ENCODE measurements at places on chromosomes 13 and 19.
A peak's percentile ranks its signal among the peaks of the same experiment; 100 is the strongest.

DNA sequence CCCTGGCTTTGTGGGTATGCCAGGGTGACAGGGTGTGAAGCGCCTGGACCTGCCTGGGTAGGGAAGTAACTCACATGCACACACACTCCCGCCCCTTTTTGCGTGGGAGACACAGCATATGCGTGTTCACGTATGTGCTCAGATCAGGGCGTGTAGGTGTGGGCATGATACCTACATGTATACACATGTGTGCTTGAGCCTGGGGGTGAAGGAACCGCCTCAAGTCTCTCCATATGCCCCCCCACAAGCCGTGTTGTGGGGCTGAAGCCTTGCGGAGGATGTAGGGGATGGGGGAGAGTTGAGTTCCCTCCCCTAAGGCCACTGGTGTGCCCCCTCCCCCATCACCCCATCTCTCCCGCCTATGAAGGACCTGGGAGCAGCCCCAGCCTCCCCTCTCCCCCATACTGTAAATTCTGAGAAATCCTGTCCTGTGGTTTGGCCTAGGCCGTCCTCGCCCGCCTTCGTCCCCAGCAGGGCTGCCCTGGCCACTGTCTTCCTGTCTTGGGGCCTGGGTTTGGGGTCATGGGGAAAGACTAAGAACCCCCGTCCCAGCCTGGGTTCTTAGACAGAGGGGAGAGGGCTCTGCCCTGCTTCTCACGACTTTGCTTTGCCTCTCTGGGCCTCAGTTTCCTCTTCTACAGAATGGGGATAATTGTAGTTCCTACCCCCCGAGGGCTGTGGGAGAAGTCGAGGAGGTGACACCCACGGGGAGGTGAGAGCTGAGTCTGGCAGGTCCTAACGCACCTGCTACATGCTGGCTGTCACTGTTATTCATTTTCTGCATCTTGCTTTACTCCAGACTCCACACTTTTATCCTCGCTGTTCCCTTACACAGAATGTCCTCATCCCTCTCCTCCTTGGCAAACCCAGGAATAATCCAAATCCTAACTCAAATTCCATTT is 14.3 kb downstream of the ACTL9 start:
- no peak for DNase-seq

GRCh38 chr13:99496184-99497142 is 4.8 kb upstream of the TM9SF2 start:
- no peak for DNase-seq

- DNase-seq, result no peak
Observed at GRCh38 chr19:14015524-14016035, 9.5 kb upstream of the RFX1 start.

DNA sequence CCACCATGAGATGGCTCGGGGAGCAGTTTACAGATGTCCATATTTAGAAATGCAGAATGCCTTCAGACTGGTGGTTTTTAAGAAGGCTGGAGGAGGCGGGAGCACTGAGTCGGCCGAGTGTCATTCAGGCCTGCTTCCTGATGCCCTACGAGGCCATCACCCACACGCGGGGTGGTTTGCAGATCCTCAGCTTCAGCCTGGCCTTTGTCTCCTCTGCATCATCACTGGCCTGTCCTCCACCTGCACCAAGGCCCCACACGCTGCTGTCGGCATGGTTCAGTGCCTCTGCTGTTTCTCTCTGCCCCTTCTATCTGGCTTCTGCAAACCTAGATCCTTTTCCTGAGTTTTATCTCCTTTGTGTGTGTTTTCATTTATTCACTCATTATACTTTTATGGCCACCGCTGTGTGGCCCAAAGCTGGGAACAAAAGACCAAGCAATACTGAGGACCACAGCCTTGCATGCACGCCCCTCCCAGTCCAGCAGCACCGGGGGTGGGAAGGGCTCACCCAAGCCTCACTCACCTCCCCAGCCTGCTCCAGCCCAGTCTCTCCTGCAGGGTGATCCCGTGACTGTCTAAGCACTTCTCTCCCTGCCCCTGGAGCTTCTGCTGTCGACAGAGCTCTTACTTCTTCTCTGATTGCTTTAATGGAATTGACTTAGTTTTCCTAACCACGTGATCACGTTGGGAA is 240.8 kb downstream of the TEX29 start:
- DNase-seq, result no peak

- no peak for DNase-seq
Observed at GRCh38 chr19:10544753-10545251, 1.1 kb downstream of the ATG4D start.

GRCh38 chr19:49343123-49343522 is 7.9 kb downstream of the CD37 start:
- DNase-seq, result no peak

- no peak for DNase-seq
Observed at GRCh38 chr19:31419871-31420445, 70.7 kb upstream of the TSHZ3 start.

DNA sequence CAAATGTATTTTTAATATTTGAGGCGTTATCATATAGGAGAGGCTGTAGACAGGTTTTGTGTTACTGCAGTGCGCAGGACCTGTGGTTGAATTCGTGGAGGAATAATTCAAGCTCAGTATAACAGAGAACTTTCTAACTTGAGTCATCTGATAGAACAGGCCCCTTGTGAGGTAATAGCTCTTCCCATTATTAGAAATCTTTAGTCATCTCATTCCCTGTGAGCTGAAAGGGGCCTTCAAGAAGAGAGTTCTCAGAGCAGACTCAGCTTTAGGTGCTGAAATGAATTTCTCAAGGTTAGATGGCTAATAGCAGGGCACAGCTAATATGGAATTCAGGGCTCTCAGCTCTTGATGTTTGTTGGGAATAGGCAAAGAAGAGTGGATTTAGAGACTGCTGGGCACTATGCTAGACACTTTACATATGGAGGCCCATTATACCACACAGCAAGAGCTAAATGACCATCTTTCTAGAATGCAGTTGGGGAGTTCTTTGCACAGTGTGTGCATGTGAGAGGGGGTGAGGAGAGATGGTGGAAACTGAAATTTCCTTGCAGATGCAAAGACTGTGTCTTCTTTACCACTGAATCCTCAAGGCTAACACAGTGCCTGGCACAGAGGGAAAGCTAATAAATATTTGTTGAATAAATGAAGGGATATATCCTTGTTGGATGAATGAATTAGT is 89.5 kb downstream of the DGKH start:
- DNase-seq, result no peak

- no peak for DNase-seq
Observed at GRCh38 chr19:38503077-38503410, 69.6 kb downstream of the RYR1 start.

DNA sequence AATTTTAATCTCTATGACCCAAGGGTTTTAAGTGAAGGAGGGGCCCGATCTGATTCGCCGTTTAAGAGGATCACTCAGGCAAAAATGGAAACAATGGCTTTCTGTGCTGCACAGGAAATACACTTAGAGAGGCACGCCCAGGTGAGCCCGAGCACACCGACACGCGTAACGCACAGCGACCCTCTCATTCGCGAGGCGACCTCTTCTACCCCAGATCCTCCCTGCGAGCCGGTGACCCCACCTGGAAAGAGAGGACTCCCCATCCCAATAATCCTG is 216 bp downstream of the SH2D3A start:
- no peak for DNase-seq

DNA sequence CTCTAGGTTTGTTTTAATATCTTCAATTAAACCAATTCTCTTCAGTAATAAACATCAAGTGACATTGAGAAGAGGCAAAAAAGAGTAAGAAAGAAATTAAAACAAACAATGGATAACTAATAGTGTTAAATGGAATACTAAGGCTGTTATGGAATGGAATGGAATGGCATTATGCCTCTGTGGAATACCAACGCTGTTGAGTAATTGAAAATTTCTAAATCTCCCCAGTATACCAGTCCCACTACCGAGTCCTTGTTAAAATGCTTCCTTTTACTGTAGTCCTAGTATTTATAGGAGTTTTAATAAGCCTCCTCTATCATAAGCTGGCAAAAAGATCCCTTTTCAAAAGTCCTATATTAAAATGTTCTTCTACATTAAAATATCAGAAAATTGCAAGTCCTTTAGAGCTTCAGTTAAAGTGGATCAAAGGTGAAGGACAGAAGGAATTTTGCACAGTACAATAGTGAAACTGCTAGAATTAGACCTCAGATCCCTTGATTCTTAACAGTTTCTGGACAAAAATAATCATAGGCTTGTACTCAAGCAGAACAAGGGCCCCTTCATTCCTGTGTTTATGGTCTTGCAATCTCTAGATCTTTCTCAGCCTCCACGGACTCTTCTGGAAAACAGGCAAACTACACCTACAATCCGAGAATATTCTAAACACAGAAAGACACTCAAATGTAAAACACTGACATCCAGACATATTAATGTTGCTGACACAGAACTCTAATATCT is 128.2 kb downstream of the PCDH9 start:
- DNase-seq, result no peak

GRCh38 chr19:39398297-39398864 is 7.2 kb downstream of the MED29 start:
- no peak for DNase-seq

DNA sequence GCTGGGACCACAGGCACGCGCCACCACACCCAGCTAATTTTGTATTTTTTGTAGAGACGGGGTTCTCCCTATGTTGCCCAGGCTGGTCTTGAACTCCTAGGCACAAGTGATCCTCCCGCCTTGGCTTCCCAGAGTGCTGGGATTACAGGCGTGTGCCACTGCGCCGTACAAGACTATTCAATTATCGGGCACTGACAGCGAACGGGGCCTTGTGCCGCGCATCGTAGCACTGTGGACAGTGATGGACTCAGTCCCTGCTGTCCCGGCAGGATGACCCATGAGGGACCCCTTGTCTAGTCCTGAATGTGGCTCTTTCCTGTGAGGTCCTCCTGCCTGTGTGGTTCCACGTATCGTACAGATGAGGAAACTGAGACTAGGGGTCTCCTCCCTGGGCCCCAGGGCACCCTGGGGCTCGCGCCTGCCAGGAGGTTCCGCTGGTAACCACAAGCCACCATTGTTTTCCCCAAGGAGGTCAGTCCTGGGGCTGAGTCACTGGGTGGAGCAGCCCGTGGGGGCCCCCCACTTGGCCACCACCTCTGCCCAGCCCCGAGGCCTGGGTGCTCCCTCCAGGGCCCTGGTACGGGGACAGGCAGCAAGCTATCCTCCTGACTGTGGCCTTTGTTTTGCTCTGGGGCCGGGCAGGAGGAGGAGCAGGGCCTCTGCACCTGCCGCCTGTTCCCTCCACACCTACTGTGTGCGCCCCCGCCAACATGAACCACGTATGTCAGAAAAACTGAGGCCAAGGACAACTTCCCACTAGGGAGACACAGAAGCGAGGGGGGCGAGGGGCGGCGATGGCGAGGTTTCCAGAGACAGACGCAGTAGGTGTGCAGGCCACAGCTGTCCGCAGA is 2.9 kb upstream of the TCF3 start:
- DNase-seq, result no peak

GRCh38 chr19:43525836-43526771 is 897 bp downstream of the ETHE1 start:
- DNase-seq, result no peak

DNA sequence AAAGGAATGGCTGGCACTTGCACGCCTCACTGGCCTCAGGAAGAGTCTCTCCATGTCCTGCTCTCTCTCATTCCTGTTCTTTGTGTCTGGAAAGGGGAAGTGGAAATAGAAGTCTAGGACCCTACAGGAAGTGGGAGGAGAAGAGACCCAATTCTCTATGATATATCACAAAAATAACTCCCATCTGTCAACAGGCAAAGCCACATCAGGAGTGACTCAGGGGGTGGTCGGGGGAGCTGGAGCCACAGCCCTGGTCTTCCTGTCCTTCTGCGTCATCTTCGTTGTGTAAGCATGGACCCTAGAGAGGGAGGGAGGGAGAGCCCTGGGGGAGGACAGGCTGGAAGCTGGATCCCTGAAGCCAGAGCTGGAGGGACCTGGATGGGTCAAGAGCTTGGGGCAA is 3.0 kb downstream of the SIGLEC9 start:
- no peak for DNase-seq

- DNase-seq, result no peak
Observed at GRCh38 chr19:53536225-53536548, 1.8 kb upstream of the ZNF331 start.

GRCh38 chr13:93446238-93446637 is 219.6 kb downstream of the GPC6 start:
- DNase-seq, result peak; percentile 26

- no peak for DNase-seq
Observed at GRCh38 chr13:51033421-51034185, 77.5 kb downstream of the C13orf42 start.

DNA sequence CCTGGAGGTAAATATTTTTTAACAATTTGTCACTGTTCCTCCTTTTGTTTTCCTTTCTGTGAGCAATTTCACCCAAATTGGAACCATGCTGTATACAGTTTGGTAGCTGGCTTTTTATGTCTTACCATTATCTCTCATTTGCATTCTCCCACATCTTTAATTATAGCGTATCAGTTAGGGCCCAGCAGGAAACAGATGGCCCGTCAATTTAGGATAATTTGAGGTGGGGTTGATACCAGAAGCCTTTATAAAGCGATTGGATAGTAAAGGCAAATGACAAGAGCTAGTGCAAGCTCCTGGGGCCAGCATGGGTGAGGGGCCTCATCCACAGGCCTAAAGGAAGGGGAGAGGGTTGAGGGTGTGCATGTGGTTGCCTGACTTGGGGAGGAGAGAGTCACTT is 3.8 kb upstream of the IFNL4 start:
- no peak for DNase-seq

- no peak for DNase-seq
Observed at GRCh38 chr19:6041991-6042481, 64.1 kb upstream of the RANBP3 start.

DNA sequence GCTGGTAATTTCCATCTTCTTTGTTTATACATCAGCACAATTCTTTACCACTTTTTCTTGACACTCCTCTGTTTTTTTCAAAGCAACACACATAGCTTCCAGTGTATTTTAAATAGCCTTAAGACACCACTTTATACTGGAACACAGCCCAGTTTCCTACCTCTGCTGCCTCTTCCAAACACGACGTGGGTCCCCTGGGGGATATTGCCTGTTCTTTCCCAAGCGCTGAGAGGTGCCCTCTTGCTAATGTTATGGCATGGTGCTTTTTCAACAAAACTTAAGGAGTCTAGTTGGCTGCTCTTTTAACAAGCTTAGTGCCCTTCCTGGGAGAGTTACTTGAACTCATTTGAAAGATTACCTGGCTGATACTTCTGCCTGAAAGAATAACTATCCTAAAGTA is 112.7 kb downstream of the OLFM4 start:
- no peak for DNase-seq

- peak; percentile 37 for DNase-seq
Observed at GRCh38 chr13:45178349-45179162, 22.3 kb downstream of the KCTD4 start.

GRCh38 chr19:15926484-15926883 is 7.8 kb downstream of the CYP4F11 start:
- DNase-seq, result no peak

All from HEK293T (cell line).